Spinal cord (tissue), 10 donors: ENCODE measurements at places on chromosomes 3 and 15.

GRCh38 chr3:152828075-152828840 is 6.7 kb upstream of the P2RY1 start:
- DNase-seq = no peak

GRCh38 chr15:89967881-89968280 is 33.2 kb upstream of the ZNF710 start:
- DNase-seq = no peak

GRCh38 chr15:66142285-66142684 is 111.3 kb downstream of the MEGF11 start:
- DNase-seq = no peak

GRCh38 chr15:98174286-98174685 is 213.8 kb downstream of the ARRDC4 start:
- DNase-seq = peak; percentile 66

DNA sequence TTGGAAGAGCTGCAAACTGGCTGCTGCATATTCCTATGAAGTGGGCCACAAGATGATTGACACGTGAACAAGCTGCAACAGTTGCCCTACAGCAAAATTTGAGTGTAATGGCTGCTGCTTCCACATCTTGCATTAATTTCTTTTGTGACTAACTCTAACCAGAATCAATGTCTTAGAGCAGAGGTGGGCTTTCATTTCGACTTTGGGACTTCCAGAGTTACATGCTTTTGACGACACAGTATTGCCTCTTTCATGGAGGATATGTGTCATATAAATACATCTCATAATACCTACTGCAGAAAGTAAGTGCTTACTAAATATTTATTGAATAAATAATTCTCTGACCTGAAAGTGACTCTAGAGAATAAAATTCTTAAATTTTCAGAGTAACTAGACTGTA is 340.7 kb upstream of the KCNH8 start:
- no peak for DNase-seq

DNA sequence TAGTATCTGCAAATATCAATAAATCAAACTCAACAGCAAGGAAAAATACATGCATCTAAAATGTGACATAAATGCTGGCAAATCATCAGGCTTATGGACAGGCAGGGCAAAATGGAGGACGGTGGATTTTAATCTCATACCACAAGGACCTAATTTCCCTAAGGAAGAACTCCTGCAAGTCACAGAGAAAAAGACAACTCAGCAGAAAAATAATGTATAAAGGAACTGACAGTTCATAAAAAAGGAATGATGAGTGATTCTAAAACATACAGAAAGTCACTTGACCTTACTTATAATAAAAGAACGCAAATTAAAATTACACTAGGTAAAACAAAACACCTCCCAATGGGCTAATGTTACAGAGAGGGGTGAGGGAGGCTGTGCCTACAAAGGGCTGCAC is 17.2 kb downstream of the TUBGCP5 start:
- no peak for DNase-seq

- DNase-seq = no peak
These were observed 41.6 kb downstream of the NR2C2 start for GRCh38 chr3:14988988-14989394.

DNA sequence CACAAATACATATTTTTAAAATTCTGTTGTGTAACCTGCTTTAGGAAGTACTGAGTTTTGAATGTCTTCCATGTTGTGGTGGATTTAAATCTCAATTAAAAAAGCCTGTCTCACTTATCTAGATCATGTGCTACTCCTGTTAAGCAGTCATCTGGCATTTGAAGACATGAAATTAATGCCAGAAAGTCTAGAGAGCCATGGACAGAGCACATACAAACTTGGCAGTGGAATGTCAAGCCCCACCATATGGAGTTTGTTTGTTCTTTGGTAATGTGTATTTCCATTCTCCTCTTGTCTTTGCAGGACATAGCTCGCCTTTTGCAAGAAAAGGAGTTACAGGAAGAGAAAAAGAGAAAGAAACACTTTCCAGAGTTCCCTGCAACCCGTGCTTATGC is 39.3 kb upstream of the UTS2B start:
- no peak for DNase-seq

GRCh38 chr3:51646091-51646490 is 25.0 kb upstream of the TEX264 start:
- DNase-seq = no peak

- DNase-seq = no peak
These were observed 18.8 kb upstream of the CHD2 start for GRCh38 chr15:92881211-92881754.

GRCh38 chr15:52682781-52683180 is 3.6 kb upstream of the ATOSA start:
- no peak for DNase-seq

DNA sequence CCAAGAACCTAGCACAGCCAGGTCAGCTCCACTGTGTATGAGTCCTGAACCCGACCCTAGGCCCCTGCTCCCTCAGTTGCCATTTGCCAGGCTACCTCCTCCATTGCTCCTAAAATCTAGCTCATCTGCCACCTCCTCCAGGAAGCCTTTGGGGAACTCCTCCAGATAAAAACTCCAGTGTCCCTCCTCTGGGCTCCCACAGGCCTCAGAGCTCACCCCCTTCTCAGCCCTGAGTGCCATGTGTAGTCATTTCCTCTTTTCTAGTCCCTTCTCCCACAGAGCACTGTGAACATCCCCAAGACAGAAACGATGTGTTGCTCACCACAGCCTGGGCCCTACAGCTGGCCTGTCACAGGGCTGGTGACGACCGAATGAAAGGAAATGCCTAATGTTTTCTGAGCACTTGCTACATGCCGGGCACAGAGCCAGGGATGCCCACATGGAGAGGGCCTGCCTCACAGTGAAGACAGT is 61.0 kb downstream of the IQSEC1 start:
- no peak for DNase-seq

- DNase-seq = no peak
These were observed 33.0 kb upstream of the LARS2 start for GRCh38 chr3:45355351-45355750.

DNA sequence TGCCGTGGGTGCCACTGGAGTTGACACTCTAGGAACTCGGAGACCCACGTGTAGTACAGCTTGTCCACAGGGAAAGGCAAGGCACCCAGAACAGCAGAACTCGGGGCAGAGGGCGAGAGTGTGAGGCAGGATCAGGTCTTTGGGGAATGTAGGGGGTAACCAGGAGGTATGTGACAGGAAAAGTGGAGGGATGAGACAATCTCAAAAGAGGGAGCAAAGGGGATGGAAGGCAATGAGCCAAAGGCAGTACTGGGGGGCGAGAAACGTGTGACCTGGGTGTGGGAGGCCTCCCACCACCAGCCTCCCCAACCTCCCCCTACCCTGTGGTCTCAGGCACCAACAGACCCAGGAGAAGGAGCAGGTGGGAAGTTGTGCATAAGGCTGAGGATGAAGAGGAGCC is 48.9 kb downstream of the UMPS start:
- no peak for DNase-seq

GRCh38 chr3:126937973-126938372 is 44.9 kb upstream of the PLXNA1 start:
- DNase-seq = peak; percentile 65

- no peak for DNase-seq
These were observed 111.2 kb downstream of the EOMES start for GRCh38 chr3:27610800-27611525.

- DNase-seq = no peak
These were observed 20.5 kb downstream of the AP3B2 start for GRCh38 chr15:82689147-82689546.

- no peak for DNase-seq
These were observed 538.6 kb downstream of the NR2F2 start for GRCh38 chr15:96869122-96869521.

DNA sequence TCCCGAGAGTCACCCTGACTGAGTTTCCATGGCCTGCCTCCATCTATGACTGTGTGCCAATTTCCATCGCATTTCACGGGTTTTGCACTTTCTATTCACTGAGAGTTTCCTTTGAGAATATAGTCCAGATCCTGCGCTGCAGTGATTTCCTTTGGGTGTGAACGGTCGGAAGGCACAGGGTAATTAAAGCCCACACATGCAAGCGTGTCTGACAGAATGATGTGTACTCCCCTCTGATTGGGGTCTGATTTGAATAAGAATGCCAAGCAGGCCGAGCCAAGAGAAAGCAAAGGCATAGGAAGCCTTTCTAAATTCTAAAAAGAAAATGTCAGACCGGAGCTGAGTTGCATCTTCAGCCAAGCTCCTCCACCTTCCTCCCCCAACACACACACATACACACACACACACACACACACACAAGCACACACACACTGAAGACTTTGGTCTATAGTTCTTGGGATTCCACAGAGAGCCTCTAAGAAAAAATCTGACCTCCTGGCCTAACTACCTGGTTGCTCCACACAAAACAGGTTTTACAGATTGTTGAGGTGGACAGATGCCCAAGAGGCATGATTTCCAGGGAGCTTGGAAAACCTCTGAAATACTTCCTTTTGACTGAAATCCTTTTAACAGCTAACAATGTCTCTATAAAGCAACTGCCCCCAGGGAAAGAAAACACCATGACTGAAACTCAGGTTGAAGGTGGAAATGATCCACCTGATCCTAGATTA is 59.7 kb upstream of the LRRN1 start:
- DNase-seq = peak; percentile 18

DNA sequence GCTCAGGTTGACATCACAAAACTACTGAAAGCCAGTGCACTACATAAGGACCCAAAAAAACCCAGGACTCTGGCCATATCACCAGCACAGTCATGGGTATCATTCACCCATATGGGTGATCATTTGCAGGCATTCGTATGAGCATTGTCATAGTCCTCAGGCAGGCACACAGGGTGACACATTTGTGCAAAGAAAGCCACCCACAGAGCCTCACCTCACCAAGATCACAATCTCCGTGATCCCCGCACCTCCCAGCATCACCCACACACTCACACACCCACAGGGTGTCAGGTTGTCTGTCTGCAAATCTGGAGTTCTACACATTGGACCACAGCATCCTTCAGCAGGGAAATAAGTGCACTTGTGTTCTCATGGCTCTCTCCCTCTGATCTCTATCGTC is 166.0 kb upstream of the LPP start:
- DNase-seq = no peak

GRCh38 chr15:87827131-87827530 is 429.4 kb downstream of the NTRK3 start:
- DNase-seq = no peak

- no peak for DNase-seq
These were observed 671.1 kb downstream of the TBL1XR1 start for GRCh38 chr3:176526225-176526624.

DNA sequence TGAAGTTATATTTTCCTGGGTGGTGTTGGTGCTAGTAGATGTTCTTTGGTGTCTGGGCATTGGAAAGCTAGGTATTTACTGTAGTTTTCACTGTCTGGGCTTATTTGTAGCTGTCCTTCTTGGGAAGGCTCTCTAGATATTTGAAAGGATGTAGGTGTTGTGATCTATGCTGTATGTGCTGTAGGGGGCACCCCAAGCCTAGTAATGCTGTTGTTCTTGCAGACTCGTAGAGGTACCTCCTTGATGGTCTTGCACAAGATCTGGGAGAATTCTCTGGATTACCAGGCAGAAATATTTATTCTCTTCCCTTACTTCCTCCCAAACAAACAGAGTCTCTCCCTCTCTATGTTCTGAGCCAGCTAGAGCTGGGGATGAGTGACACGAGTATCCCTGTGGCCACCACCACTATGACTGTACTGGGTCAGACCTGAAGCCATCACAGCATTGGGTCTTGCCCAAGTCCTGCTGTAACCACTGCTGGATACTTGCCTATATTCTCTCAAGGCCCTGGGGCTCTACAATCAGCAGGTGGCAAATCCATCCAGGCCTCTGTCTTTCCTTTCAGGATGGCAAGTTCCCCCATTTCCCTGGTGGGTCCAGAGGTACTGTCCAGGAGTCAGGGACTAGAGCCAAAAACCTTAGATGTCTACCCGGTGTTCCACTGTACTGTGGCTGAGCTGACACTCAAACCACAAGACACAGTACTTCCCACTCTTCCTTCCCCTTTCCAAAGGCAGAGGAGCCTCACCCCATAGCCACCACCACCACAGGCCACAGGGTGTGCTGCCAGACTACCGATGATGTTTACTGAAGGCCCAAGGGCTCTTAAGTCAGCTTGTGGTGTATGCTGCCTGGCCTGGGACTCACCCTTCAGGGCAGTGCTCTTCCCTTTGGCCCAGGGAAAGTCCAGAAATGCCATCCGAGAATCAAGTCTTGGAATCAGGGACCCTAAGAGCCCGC is 195.2 kb upstream of the DPPA4 start:
- no peak for DNase-seq

- no peak for DNase-seq
These were observed 47.1 kb downstream of the FOXP1 start for GRCh38 chr3:71536376-71536965.

GRCh38 chr3:194103983-194104751 is 31.8 kb upstream of the HES1 start:
- no peak for DNase-seq

GRCh38 chr15:68380456-68380855 is 51.5 kb downstream of the ITGA11 start:
- no peak for DNase-seq

- DNase-seq = no peak
These were observed 100.0 kb downstream of the ZMAT3 start for GRCh38 chr3:178971614-178972013.

DNA sequence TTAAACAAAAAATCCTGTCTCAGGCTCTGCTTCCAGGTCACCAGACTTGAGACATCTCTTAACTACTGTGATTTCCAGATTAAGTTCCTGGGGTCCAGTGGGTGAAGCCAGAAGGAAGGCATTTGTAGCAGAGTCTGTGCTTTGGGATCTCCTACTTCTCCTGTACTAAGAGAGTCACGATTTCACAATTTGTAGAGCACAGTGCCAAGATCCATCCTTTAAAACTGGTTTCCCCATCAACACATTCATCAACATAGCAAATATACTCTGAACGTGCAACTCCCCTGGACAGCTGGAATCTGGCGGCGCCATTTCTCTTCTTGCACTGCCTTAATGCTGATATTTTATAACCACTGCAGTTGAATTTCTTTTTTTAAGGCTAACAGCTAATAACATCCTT is 33.2 kb downstream of the CDCP1 start:
- DNase-seq = no peak

DNA sequence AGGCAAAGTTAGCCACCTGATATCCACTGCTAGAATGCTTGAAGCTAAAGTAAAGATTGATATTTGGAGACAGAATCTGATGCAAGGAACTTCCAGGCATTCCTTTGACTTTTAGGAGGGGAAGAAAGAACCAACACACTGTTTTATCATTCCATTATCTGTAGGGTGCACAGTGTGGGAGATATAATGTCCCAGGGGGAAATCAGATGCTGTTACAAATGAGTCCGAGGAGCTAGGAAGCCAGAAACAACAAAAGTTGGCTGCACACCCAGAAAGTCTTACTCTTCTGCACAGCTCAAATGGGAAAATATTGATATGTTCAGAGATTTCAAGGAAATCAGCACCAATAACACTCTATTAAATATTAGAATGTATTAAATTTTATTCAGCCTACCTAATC is 113.6 kb upstream of the ROBO1 start:
- no peak for DNase-seq
